ENCODE measurements at places on chromosomes 13 and 19. TPM values are rescaled to one million over a fixed set of nuclear protein-coding genes. Genes with fewer than 3 reads are reported as not detected.

The ZNF547 gene
- total RNA-seq: 6.0 TPM

The GRIN3B gene
- total RNA-seq: 0.08 TPM

The PGLYRP1 gene
- total RNA-seq: not detected

The KBTBD6 gene
- total RNA-seq: 9.0 TPM

The ACTMAP gene
- 8.8 TPM for total RNA-seq

The MCOLN1 gene
- total RNA-seq: 13.7 TPM

The TMPRSS9 gene
- not detected for total RNA-seq

The GARRE1 gene
- 18.6 TPM for total RNA-seq

All from kidney epithelial cell (primary cell).